T-helper 22 cell (primary cell): ENCODE measurements at places on chromosomes 6 and 20.

GRCh38 chr6:143074670-143075318 lies 14.1 kb downstream of the AIG1 start:
- DNase-seq, result no peak

- DNase-seq, result no peak
Measured at GRCh38 chr20:48786951-48787705, 40.7 kb downstream of the PREX1 start.

GRCh38 chr6:141977782-141978181 lies 154.9 kb upstream of the GJE1 start:
- no peak for DNase-seq

DNA sequence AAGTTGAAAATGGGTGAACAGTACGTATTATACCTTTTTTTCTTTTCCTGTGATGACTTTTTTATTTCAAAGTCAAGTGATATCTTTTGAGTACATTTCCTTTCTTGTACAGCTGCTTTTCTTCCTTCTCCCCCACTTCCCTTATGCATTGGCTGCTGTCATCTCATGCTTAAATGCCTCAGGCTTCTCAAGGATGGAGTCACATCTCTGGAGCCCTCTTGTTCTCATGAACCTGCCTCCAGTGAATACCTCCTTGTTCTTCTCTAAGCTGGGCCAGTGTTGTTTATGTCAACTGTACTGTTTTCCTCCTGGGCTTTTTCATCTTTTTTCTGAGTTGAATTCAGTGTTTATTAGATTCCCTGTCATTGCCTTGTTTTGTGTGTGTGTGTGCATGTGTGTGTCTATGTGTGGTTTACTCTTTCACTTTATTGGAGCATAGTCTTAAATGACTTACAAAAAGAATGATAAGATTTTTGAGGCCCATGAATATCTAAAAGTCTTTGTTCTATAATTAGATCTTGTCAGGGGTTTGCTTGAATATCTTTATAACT lies 23.6 kb downstream of the STXBP5 start:
- DNase-seq, result no peak

DNA sequence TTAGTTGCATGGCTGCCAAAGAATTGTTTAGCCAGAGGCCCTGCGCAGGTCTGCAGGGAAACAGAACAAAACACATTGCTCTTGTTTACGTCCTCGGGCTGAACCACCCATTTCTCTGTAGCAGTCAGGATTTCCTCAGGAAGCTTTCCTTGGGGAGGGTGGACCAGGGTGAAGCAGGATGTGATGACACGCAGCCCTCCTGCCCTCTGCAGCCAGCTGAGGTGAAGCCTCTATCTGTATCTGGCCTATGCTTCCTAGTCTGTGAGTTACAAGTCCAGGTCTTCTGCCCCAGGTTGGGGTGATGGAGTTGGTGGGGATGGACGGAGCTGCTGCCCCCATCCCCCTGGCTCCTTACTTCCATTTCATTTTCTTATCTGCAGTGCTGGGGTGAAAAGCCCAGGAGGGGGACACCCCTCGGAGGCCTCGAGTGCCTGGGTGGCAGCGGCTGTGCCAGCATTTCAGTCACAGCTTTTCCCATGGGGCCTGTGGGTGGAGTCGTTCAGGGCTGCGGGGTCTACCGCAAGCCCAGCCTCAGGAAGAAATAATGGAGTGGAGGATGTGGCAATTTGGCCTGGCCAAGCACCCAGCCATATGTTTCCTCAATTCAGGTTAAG lies 24.9 kb downstream of the SASH1 start:
- no peak for DNase-seq

DNA sequence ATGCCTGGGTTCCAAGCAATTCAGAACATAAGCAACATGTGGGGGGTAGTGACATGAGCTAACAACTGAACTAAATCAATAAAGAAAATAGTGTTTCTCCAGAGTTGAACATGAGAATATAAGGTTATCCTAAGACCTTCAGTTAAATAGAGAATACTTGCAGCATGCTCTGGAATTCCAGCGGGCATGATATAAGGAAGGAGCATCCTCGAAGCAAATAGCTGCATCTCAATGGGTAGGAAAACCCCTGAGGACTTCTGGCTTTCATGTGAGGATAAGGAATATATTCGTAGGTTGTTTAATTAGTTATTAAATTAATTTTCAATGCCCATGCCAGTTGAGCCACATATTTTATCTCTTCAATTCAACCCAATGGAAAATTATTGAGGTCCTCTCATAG lies 631.2 kb upstream of the EPHA7 start:
- no peak for DNase-seq

DNA sequence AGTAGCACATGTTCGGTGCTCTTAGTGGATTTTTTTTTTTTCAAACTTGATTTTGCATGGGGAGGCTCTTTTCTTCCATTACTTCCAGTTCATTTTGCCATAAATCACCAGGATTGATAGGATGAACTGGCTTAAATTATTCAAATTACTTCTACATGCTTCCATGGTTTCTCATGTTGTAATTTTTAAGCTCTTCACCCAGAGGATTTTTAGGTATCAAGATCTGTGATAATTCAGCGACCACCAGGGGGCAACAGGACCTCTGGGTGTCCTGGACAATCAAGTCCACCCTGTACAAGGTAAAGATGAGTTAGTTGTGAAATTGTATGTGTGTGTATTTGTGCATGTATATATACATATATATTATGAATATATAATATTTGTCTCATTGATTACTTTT lies 4.2 kb upstream of the EPHA7 start:
- DNase-seq, result no peak

GRCh38 chr6:27830212-27830599 lies 82.0 kb downstream of the OR2B2 start:
- DNase-seq, result no peak

- no peak for DNase-seq
Measured at GRCh38 chr6:81940451-81940985, 188.0 kb upstream of the TENT5A start.

- no peak for DNase-seq
Measured at GRCh38 chr20:36646678-36647077, 682 bp upstream of the SLA2 start.

- no peak for DNase-seq
Measured at GRCh38 chr6:105184921-105185320, 5.1 kb upstream of the POPDC3 start.

GRCh38 chr6:148855744-148856143 lies 108.9 kb downstream of the UST start:
- no peak for DNase-seq

DNA sequence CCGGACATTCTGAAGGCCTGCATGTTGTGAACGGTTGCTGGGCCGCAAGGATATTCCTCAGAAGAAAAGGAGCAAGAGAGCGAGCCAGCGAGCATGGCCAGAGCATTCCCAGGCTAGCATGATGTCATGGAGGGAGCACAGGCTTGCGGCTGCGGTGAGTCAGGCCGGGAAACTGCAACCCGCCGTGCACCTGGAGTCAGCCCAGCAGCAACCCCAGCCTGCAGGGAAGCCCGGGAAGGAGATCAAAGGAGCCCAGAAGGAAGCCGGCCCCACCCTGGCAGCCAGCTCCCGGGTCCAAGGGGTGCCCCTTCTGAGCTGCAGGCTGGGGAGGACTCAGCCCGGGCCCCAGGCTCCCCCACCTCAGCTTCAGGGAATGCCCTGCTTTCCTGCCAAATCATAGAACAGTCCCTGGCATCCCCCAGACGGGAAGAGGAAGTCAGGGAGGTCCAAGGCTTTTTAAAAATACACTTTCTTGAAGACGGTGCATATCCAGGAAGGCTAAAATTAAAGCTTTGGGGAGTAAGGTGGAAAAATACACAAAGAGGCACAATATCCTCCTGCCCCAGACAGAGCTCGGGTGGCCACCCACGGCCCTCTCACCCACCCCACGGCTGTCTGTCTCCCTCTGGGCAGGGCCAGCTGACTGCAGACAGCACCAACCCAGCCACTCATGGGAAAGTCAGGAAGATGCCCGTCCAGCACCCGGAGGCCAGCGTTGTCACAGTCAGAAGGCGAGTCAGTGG lies 53.7 kb downstream of the BMP7 start:
- DNase-seq, result no peak

- DNase-seq, result no peak
Measured at GRCh38 chr6:151015101-151015700, 149.7 kb downstream of the MTHFD1L start.

DNA sequence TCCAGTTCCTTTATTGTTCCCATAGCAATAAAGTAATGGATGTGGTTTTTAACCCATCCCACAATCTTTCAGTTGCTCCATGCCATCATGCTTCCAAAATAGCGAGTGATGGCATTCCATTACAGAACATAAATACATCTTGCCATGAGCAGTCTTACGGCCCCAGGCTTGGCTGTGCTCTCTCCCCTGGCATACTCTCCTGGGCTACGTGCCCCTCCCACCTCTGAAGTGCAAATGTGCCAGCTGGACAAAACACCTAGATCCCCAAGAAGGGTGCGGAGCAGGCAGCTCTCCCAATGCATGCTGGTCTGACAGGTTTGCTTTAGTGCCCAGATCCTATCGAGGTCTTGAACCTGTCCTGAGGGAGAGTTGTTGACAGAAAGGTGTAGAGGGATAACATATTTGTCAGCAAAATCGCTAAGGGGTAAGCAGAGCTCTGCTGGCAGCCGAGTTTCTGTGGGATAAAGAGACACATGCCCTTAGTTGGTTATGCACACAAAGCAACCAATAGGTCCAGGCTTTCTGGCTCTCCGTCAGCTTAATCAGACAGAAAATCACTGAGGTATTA lies 43.9 kb upstream of the PAX1 start:
- DNase-seq, result no peak

GRCh38 chr6:142863981-142864380 lies 81.0 kb downstream of the HIVEP2 start:
- DNase-seq, result no peak
